ENCODE measurements at places on chromosomes 4 and X.

DNA sequence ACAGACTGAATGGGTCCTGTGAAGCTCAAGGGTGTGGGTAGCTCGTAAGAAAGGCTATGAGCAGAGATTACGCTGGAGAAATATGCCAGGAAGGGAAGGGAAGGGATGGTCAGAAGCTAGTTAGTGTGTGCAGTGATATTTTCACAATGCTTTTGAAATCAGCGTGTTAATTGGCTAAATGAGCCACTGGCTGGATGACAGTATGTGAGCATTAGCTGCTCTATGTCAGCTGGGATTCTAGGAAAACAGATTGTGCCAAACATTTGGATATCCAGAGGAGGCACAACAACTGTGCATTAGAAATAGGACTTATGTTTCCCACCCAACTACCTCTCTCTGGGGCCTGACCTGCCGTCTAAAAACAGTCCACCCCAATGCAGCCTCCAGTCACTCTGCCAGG is 168.5 kb downstream of the DHRSX start:
- DNase-seq = no peak

GRCh38 chr4:188732131-188732530 is 592.9 kb downstream of the TRIML1 start:
- no peak for DNase-seq

DNA sequence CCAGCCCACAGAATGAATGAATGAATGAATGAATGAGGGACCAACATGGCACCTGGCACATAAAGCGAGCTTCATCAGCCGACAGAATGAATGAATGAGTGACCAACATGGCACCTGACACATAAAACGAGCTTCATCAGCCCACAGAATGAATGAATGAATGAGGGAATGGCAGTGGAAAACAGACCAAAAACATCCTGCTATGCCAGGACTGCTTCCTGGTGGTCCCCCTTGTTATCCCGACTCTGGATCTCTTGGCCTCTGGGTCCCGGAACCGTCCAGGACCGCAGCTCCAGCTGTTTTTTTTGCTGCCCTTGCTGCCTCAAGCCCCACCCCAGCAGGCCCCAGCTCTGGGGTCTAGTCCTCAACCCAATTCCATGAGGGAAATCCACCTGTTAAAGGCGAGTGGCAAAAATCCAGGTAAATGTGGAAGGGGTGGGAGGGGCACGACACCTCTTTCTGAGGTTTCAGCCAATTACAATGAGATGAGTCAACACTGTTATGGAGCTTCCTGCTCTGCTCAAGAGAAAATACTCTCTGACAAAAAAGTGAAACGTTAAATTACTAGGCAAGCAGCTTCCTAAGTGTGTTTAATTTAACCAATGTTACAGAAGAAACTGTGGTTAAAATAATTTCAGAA is 72.0 kb upstream of the MTNR1A start:
- DNase-seq = no peak

- no peak for DNase-seq
These were observed 2042.2 kb downstream of the ARAP2 start for GRCh38 chr4:34202154-34202553.

GRCh38 chr4:87575408-87575807 is 32.9 kb upstream of the DSPP start:
- no peak for DNase-seq

- no peak for DNase-seq
These were observed 155.8 kb downstream of the KCNIP4 start for GRCh38 chr4:21792736-21793135.

- DNase-seq = no peak
These were observed 942 bp upstream of the APLN start for GRCh38 chrX:129655547-129656249.

DNA sequence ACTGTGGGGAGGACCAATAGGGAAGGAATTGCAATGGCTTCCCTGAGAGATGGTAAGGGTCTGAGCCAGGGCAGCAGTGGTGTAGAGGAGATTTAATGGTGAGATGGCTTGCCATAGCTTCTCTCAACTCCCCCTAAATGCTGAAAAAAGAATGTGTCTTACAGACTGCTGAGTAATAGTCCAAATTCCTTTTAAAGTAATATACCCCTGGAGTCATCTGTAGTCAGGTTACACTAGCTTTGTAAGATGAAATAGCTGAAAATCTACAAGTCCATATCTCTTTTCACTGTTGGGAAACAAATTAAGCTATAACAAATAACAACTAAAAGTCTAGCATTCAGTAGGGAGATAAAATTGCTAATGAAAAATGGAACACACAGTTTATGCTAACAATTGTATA is 33.5 kb downstream of the MAPK10 start:
- DNase-seq = no peak

- no peak for DNase-seq
These were observed 54.4 kb upstream of the KLF3 start for GRCh38 chr4:38609614-38610013.

- DNase-seq = no peak
These were observed 21.7 kb upstream of the MND1 start for GRCh38 chr4:153322791-153323190.

- DNase-seq = no peak
These were observed 39.9 kb upstream of the MAP3K15 start for GRCh38 chrX:19555236-19555635.

DNA sequence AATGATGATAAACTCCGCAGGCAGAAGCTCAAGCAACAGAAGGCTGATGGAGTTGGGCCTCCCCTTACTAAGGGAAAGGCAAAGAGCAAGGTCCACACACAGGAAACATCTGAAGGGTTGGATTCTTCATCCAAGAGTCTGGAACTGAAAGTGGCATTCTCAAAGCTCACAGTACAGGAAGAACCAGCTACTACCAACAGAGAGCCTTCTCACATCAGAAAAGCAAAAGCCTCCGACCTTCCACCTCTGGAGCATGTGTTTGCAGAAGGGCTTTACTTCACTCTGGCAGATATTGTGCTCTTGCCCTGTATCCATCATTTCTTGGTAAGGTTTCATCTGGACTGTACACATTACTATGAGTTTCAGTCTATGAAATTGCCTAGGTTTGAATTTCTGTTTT is 10.6 kb downstream of the GSTCD start:
- no peak for DNase-seq

DNA sequence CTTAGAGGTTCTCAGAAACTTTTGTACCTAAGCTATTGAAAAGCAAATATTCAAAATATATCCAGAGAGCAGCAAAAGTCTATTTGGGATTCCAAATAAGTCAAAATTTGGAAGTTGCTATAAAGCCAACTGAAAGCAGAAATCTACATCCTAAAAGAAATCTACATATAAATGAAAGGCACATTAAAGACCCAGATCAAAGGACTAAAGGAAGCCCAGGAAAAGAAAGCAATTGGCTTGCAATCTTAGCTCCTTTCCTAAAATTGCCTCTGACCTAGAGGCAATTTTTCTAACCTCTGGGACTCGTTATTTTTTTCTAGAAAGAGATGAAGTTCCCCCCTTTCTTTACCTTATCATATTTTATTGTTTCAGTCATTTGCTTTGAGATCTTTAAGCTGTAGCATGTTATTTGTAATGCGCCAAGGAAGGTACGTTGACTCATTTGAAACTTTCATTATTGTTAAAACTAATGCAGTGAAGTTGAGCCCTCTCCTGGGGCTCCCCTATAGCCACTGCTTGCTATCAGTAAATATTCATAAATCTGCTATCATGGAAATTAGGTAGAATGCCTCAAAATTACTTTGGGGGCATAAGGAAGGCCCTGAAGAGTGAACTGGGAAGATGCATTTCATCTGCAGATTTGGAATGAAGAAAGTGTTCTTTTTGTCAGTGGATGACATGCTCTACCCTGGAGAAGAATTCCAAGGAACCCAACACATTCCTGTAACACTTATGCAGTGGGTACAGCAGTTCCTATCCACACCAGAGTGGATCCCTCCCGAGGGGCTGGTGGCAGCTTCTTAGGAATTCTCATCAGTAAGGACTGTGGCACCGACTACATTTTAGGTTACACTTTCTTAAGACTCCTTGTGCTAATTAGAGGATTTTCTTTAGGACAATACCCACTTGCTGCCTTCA is 177.8 kb upstream of the IGFBP7 start:
- DNase-seq = no peak

DNA sequence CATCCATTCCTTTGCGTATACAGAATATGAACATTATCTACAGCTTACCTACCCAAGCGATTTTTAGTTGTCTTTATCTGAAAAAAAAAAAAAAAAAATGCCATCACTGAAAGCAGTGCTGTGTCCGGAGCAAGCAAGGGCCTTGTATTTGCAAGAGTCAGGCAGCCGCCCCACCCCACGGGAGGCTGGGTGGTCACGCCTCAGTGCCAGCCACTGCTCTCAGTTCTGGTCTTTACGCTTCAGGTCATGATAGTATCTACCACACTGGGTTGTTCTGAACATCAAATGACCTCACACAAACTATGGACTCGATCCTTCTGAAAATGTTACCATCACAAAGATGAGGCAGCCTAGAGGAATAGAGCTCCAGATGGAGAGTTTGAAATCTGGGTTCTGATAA is 62.7 kb upstream of the HELT start:
- DNase-seq = no peak

- no peak for DNase-seq
These were observed 243.5 kb upstream of the KCNIP4 start for GRCh38 chr4:22192084-22192511.

DNA sequence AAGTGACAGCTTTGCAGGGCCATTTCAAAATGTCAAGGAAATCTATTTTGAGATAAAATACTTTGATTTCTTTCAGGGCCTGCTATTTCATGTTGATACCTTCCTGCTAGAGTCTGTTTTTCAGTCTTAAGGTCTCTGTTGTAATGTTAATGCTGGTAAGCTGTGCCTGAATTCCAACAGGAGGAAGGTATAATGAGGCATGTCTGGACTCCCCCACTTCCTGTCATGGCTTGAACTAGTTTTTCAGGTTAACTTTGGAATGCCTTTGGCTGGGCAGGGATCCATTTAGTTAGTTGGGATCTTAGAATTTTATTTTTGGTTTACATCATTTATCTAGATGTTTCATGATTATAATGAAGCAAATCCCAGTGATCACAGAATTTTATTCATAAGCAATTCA is 279.0 kb downstream of the CFAP47 start:
- no peak for DNase-seq

Data from fibroblast of the conjunctiva (primary cell).